Naive thymus-derived CD4-positive, alpha-beta T cell (primary cell): ENCODE measurements at places on chromosomes 6 and 20. TPM values are rescaled to one million over a fixed set of nuclear protein-coding genes. Genes with fewer than 3 reads are reported as not detected.

The CRISP2 gene
- not detected in 2 replicates for total RNA-seq

The RFX6 gene
- total RNA-seq, result not detected

The PRR18 gene
- total RNA-seq, result not detected in 2 replicates

The FILIP1 gene
- 0.08 TPM for total RNA-seq

The SLC26A8 gene
- total RNA-seq, result 0.27 TPM

The RCAN2 gene
- not detected for total RNA-seq

DNA sequence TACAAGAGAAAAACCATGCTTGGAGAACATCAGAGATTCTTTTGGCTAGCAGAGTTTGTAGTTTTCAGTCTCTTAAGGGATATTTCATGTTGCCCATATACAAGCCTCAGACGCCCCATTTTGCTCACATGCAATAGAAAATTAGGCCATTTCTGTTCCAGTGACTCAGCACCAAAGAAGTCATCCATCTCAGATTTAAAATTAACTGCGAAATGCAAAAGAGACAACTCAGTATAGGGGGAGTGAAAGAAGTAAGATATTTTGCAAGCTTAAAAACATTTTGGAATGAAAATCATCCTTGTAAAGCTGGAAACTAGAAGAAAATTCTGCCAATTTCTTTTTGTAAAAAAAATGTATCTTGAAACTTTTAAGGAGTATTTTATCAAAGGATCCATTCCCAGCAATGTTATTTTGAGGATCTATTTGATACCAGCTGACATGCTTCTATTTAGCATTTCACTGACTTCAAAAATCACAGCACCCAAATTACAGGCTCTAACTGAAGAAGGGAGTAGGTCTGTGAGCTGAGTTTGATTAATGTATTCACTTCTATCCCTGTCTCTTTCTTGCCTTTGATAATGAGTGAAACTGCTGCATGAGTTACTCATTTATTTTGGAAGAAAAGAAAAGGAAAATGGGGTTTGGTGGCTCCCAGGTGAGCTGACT is 223.7 kb upstream of the SULF2 start:
- no peaks in the 10 kb centered on the region for H3K36me3 ChIP-seq
- no peak overlapping the region for H3K4me3 ChIP-seq
- no peaks in the 10 kb centered on the region for H3K27me3 ChIP-seq
- no peak for DNase-seq
- H3K4me1 ChIP-seq, result no peaks in the 10 kb centered on the region

- no peaks in the 10 kb centered on the region for H3K4me1 ChIP-seq
- peaks cover 79% of the 10 kb centered on the region for H3K36me3 ChIP-seq
- no peak overlapping the region for H3K27ac ChIP-seq
These were observed 11.2 kb upstream of the ZNFX1 start for GRCh38 chr20:49288784-49289696.

GRCh38 chr6:39812853-39813533 is 20.8 kb downstream of the DAAM2 start:
- no peak for DNase-seq
- no peaks in the 10 kb centered on the region for H3K27me3 ChIP-seq
- H3K27ac ChIP-seq, result no peak overlapping the region
- no peaks in the 10 kb centered on the region for H3K4me1 ChIP-seq
- no peaks in the 10 kb centered on the region for H3K36me3 ChIP-seq
- H3K4me3 ChIP-seq, result no peak overlapping the region

DNA sequence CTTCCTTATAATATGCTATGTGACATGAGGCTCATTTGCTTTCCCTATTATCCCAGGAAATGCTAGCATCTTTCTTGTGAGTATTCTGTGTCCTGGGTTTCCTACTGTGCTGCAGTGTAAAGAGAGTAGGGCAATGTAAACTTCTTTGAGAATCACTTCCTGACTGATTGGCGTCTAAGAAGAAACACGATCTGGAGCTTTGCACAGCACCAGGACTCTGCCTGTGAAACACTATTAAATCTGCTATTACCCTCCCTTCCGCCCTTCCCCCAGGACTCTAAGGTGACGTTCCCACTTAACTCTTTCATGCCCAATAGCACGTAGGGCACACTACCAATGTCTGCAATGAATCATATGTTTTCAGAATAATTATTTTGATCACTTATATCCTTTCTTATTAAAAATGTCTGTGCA is 607.3 kb upstream of the CITED2 start:
- no peak overlapping the region for H3K4me3 ChIP-seq
- no peak for DNase-seq
- no peaks in the 10 kb centered on the region for H3K27me3 ChIP-seq
- H3K27ac ChIP-seq, result no peak overlapping the region
- H3K4me1 ChIP-seq, result no peaks in the 10 kb centered on the region
- no peaks in the 10 kb centered on the region for H3K36me3 ChIP-seq

GRCh38 chr20:25052255-25053194 is 5.4 kb downstream of the ACSS1 start:
- DNase-seq, result no peak
- no peak overlapping the region for H3K27ac ChIP-seq
- peaks cover 34% of the 10 kb centered on the region for H3K4me1 ChIP-seq
- H3K36me3 ChIP-seq, result no peaks in the 10 kb centered on the region

GRCh38 chr6:56620229-56620868 is 22.3 kb downstream of the DST start:
- no peaks in the 10 kb centered on the region for H3K36me3 ChIP-seq
- no peak overlapping the region for H3K4me3 ChIP-seq
- DNase-seq, result no peak
- H3K27ac ChIP-seq, result no peak overlapping the region

DNA sequence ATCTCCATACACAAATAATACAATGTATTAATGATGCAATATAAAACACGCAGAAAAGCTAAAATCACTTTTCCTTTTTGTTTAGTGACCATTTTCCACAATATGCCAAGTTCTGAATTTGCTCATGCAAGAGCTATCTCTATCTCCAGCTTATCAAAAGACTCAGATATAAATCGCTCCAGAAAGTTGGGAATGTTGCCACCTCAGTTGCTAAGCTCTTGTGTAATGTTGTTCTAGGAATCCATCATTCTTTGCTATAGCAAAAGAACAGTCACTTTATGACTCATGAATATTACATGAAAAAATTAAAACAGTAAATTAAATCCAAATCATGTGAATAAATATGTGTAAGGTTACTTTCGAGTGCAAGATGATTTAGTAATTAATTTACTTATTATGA is 8.7 kb downstream of the PLAGL1 start:
- no peaks in the 10 kb centered on the region for H3K27me3 ChIP-seq
- no peak overlapping the region for H3K27ac ChIP-seq
- no peaks in the 10 kb centered on the region for H3K4me1 ChIP-seq
- no peak for DNase-seq
- no peaks in the 10 kb centered on the region for H3K36me3 ChIP-seq

DNA sequence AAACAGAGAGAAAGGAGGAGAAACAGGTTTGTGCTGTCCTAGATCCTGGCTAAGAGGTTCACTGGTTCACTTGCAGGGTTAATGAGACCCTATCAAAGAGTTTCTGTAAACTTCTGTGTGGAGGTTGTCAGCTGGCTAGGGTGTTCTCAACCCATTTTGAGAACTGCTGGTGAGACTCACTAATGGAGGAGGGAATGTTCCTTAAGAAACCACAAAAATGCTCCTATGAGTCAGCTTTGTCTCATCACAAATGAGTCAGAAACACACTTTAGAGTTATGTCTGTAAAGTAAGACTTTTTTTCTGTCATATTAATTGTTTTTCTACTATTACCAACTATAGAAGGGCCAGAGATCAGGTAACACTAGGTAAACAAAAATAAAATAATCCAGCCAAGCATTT is 884.4 kb downstream of the PHF3 start:
- no peaks in the 10 kb centered on the region for H3K4me1 ChIP-seq
- no peaks in the 10 kb centered on the region for H3K27me3 ChIP-seq
- no peaks in the 10 kb centered on the region for H3K36me3 ChIP-seq
- no peak overlapping the region for H3K27ac ChIP-seq

- H3K4me1 ChIP-seq, result no peaks in the 10 kb centered on the region
- no peaks in the 10 kb centered on the region for H3K36me3 ChIP-seq
- H3K27ac ChIP-seq, result no peak overlapping the region
- H3K27me3 ChIP-seq, result no peaks in the 10 kb centered on the region
- no peak overlapping the region for H3K4me3 ChIP-seq
- DNase-seq, result no peak
These were observed 59.2 kb downstream of the METTL24 start for GRCh38 chr6:110298916-110299315.

DNA sequence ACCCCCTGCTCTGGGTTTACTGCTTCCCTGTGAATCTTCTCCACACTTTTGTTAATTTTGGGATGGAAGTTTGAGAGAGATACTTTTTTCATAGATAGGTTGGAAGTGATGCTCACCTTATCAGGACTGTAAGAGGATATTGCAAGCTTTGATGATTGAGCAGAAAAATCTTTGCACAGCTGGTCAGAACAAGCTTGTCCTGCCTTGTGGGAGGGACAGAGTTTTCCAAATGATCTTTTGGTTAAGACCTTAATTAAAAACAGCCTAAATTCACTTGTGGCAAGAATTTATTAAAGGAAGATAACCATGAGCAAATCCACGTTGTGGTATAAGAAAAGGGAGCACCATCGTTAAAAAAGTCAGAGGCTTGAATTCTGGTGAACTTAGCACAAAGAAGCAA is 32.2 kb downstream of the E2F3 start:
- DNase-seq, result no peak
- no peaks in the 10 kb centered on the region for H3K27me3 ChIP-seq
